Stimulated activated CD8-positive, alpha-beta memory T cell treated with anti-CD3 and anti-CD28 coated beads, Interleukin-7, amount 100 ng/mL, for 48 hours (primary cell): ENCODE measurements at places on chromosomes 16 and 17.

DNA sequence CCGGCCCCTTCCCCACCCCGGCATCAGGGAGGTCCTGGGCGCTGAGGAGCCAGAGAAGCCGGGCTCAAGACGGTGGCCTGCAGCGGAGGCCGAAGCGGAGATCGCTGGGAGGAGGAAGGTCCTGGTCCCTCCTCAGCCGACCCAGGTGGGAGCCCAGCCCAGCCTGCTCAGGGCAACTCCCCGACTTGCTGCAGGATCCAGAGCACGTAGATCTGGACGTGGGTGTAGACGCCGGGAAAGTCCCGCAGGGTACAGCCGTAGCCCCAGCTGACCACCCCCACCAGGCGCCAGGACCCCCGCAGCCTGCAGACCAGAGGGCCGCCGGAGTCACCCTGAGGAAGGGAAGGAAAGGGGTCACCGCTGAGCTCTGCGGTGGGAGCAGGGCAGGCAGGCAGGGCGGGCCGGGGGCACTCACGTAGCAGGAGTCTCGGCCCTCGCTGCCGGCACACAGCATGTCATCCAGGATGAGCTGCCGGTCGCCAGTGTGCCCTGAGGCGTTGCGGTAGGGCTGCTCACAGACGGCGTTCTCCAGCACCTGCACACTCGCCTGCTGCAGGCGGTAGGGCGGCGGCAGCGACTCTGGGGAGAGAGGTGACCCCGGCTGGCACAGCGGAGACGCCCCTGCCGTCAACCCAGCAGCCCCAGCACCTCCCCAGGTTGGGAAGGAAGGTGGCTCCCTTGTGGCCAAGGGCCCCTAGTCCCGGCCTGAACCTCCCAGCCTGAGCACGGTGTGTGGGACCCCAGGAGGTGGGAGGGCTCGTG lies 5.4 kb downstream of the TPSD1 start:
- no peak for DNase-seq

- no peak for DNase-seq
Measured at GRCh38 chr16:12462426-12463280, 341.0 kb downstream of the CPPED1 start.

DNA sequence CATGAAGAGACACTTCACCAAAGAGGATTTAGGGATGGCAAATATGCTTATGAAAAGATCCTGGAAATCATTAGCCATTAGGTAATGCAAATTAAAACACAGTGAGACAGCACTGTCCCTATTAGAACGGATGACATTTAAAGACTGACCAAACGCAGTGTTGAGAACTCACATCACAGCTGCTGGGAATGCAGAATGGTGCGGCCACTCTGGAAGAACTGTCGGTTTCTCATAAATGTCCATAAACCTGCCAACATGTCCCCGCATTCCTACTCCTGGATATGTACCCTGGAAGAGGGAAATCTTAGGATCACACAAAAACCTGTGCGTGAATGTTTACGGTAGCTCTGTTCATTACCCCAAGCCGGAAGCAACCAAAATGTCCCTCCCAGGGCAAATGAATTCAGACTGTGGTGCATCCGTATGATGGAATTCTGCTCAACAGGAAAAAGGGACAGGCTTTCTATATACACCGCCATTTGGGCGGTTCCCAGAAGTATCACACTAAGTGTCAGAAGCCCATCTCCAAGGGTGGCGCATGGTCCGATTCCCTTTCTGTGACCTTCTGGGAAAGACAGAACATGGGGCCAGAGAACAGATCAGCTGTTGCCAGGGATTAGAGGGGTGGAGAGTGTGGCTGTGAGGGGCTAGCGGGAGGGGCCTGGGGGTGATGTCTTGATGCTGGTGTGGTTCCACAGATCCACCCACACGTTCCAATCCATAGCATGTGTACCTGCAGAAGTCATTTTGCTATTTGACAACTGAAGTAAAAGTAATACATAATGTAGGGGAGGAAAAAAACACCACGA lies 197.2 kb upstream of the CHMP6 start:
- DNase-seq: no peak

DNA sequence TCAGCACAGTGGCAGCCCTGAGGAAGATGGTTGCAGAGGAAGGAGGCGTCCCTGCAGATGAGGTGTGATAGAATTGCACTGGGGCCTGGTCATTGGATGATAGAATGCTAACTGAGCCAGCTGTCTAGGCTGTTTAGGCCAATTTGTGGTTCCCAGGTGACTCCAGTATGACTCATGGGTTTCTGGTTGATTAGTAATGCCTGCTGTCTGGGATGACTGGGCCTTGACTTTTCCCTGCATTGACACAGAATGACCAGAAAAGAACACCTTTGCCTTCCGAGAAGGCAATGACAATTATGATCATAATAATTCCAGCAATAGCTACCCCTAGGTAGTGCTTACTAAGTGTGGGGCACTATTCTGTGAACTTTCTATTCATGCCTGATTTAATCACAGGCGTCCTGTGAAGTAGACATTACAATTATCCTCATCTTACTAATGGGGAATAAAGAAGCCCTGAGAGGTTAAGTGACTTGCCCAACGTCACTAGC lies 31.5 kb downstream of the USP43 start:
- no peak for DNase-seq

DNA sequence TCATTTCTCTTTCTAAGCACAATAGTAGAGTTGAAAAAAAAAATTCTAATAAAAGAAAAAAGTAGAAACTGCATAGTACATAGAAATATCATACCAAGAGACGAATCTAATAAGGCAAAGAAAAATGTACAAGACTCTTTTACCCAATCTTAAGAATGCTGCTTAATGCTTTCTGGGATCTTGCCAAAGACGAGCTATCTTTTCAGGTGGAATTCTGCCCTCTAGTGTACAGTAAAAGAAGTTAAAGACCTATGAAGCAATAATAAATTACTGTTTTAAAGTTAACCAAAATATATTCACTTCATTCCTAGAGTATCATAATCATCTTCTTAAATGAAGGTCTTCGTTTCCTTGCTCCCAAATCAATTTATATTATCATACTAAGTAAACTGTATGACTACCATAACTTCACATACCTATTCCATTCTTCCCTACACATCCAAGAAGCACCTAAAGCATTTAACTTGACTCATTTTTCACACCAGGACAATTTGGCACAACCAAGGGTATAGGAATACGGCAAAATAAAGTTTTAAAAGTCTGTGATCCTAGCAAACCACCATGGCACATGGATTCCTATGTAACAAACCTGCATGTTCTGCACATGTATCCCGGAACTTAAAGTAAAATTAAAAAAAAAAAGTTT lies 47.7 kb downstream of the CFDP1 start:
- DNase-seq: no peak

GRCh38 chr16:23957287-23957686 lies 121.5 kb downstream of the PRKCB start:
- DNase-seq: no peak

GRCh38 chr17:51759260-51759659 lies 399.3 kb downstream of the CA10 start:
- DNase-seq: no peak

- DNase-seq: no peak
Measured at GRCh38 chr17:74125156-74125555, 78.3 kb upstream of the RPL38 start.

DNA sequence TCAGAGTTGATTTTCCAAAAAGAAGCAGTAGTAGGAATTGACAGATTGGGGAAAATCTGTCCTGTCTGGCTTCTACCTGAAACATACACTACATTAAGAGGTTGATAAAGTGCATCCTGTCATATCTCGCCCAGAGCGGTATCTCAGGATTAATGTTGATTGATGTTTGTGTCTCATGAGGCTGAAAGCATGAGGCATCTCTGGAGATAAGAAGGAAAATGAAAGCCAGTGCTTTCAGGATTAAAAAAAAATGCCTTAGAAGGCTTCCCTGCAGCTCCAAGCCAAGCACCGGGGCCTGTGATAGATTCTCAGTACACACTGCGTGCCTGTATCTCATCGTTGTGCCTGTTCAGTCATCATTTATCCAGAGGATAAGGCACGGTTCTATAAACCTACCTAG lies 26.4 kb upstream of the CD300E start:
- no peak for DNase-seq

GRCh38 chr17:20282526-20283308 lies 184.6 kb downstream of the LGALS9B start:
- DNase-seq: no peak

DNA sequence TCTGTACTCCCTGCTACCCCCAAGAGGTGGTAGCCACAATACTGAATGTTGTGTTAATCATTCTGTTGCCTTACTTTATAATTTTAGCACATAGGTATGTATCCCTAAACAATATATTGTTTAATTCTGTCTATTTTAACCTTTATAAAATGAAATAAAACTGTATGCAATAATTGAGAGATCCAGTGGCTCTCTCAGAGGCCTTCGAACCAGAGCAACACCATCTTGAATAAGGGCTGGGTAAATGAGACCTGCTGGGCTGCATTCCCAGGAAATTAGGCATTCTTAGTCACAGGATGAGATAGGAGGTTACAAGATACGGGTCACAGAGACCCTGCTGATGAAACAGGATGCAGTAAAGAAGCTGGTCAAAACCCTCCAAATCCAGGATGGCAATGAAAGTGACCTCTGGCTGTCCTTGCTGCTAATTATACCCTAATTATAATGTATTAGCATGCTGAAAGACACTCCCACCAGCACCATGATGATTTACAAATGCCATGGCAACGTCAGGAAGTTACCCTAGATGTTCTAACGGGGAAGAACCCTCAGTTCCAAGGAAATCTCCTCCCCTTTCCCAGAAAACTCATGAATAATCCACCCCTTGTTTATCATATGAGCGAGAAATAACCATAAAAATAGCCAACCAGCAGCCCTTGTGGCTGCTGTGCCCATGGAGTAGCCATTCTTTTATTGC lies 2.0 kb upstream of the CANT1 start:
- no peak for DNase-seq

DNA sequence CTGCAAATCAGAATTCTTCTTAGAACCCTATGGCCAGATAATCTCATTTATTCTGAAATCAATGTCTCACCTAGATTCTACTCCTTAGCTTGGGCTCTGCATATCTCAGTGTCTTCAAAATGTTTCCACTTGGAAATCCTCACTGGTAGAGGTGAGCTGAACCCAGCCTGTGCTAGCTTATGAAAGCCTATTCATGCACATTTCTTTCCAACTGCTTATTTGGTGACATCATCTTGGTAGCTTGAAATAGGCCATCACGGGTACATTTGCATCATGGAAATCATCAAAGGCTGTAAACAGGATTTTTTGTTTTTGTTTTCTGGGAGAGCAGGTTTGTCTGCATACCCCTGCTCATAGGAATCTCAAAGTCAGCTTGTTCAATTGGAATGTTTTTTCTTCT lies 130.8 kb downstream of the KCNJ18 start:
- no peak for DNase-seq

DNA sequence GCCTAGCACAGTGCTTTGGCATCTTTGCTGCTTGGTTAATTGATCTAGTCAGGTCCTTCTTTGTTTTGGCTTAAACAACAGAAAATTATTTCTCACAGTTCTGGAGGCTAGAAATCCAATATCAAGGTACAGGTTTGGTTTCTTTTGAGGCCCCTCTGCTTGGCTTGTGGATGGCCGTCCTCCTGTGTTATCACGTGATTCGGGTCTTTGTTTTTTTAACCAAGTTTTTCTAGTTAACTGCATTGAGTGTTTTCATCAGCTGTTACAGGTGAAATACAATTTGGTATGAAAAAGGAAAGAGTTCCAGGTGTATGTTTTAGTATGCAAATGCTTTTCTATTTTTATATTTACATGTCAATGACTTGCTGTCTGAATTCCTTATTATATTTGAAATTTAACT lies 2.8 kb downstream of the NLK start:
- no peak for DNase-seq

GRCh38 chr16:52114379-52114778 lies 432.6 kb downstream of the TOX3 start:
- no peak for DNase-seq

DNA sequence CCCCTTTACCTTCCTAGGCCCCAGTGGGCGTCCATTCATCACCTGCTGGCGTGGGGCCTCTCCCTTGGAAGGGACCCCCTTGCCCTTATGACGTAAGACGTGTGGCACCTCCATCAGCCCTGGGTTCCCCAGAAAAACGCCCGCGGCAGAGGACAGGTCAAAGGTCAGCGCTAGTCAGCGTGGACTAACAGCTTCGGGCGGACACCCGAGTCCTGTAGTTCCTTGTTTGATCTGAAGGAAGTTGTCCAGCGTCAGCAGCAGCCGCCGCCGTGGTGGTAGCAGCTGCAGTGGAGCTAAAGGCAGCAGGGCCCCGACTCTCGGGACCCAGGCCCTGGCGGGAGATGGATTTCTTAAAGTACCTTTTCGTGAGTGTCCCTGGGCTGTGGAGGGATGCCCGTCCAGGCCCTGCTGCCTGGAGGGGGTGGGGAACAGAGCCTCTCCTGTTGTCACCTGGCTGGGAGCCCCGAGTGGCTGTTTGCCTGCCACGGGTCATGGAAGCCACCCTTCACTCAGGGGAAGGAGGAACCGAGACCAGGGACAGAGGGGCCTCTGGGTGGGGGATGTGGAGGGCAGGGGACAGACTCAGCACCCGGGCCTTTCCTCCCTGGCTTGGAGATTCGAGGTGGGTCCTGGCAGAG lies 123.6 kb downstream of the OR1D5 start:
- DNase-seq: no peak

DNA sequence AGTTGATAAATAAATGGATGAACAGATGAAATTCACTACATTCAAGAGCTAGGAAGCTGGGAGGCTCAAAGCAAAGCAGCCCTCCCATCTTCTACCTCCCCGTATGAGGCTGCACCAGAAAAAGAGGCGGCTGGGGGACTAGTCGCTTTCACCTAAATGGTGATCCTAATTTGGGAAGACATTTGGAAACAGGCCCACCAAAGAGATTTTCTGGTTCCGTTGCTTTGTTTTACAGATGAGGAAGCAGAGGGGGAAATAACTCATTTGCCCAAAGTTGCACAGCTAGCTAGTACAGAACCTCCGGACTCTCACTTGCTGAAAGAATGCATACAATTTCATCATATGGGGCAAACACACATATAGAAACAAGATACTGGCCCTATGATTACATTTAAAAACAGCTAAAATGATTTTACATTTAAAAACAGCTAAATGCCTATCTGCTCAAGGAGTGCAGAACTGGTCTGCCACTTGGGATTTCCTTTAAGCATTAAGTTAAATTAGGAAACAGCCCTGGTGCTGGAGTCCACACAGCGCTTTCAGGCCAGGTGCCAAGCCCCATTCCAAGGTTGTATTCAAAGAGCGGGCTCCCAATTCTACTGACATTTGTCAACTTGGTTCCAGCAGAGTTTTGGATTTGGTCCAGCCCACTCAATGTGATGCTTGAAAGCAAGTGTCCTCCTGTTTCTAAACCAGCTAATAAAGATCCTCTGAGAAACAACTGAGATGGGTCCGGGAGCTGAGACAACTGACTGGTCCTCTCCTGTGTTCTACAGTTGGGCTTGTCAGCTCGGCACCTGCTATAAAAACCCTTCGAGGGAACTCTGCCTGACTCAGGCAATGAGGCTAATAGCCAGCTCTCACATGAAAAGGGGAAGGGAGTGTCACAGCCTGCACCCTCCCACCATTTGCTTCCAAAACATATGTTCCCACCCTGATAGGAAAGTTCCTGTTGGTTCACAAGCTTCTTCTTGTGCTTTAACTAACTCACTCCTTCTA lies 11.7 kb downstream of the ERN1 start:
- no peak for DNase-seq

GRCh38 chr17:14434506-14434905 lies 133.6 kb downstream of the HS3ST3B1 start:
- no peak for DNase-seq
